ENCODE measurements at places on chromosomes 1 and 21.

DNA sequence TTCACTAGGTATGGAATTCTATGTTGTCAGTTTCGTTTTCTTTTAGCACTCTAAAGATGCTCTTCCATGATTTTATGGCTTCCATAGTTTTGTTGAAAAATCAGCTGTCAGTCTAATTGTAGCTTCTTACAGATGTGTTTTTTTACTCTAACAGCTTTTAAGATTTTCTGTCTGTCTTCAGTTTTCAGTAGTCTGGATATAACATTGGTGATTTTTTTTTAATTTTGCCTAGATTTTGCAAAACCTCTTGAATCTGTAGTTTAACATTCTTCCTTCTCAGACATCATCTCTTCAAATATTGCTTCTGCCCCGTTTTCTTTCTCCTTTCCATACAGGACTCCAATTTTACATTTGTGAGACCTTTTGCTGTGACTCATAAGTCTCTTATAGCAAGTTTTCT is 17.9 kb upstream of the DYRK1A start:
- no peak for DNase-seq

- no peak for DNase-seq
These were observed 124.8 kb upstream of the GORAB start for GRCh38 chr1:170407138-170407537.

DNA sequence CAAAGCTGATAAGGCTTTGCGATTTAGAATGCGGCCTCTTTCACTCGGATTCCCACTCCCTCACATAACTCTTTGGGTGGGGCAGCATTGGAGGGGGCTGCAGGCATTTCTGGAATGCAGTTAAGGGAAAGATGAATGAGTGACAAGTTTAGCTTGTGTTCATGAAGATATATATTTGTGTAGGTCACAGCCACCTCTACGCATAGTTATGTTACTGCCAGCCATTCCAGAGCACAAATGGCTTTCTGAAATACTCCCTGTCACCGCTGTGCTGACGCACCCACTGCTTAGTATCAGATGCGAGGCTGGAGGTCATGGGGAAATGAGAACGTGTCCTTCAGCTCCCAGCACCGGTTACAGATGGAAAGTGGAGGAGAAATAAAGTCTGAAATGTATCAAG is 54.1 kb upstream of the ATP1A1 start:
- no peak for DNase-seq

GRCh38 chr1:145955436-145955835 is 2.4 kb downstream of the LIX1L start:
- DNase-seq, result no peak

DNA sequence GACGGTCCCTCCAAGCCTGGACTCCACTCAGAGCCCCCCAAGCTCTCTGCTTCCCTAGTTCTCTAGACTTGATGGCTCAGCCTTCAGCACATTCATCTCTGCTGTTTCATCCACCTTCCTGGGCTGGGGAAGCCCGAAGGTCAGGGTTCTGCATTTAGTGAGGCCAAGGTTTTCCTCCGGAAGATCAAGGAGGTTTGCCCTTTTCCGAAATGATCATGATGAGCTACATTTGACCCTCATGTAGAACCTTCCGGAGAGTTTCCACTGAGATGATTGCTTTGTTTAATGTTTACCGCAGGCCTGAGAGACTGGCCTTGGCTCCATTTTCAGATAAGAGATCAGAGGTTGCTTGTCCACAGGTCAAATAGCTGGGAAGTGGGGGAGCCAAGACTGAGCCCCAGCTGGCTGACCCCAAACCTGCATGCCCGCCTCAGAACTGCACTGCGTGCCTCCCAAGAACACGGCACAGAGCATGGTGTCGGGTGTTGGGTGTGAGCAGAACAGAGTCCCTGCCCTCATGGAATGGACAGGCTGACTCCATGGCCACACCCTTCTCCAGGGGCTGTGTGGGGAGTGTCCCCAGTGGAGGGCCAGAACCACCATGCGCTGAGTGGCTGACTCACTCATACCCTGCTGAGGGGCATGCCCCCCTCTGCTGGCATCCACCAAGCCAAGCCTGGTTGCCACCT is 200.8 kb upstream of the TMEM51 start:
- DNase-seq, result no peak

DNA sequence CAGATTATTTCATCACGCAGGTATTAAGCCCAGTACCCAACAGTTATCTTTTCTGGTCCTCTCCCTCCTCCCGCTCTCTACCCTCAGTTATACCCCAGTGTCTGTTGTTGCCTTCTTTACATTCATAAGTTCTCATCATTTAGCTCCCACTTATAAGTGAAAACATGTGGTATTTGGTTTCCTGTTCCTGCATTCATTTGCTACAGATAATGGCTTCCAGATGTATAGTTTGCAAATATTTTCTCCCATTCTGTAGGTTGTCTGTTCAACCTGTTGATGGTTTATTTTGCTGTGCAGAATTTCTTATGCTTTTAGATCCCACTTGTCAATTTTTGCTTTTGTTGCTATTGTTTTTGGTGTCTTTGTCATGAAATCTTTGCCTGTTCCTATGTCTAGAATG is 21.1 kb upstream of the KCNH1 start:
- no peak for DNase-seq

- DNase-seq, result no peak
These were observed 9.2 kb downstream of the FCRL3 start for GRCh38 chr1:157691285-157691920.

- no peak for DNase-seq
These were observed 117.5 kb downstream of the NAV1 start for GRCh38 chr1:201656311-201657032.

DNA sequence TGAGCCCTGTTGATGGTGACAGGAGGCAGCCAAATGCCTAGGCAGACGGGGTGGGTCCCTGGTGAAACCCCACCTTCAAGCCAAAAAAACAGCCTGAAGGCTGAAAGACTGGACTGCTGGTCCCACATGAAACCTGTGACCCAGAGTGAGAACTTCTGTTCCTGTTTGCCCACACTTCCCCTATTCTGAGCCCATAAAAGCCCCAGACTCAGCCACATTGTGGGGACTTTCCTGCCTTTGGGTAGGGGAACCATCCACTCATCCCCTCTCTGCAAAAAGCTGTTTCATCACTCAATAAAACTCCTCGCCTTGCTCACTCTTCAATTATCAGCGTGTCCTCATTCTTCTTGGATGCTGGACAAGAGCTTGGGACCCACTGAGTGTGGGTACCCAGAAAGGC is 25.2 kb downstream of the HTR6 start:
- DNase-seq, result no peak

DNA sequence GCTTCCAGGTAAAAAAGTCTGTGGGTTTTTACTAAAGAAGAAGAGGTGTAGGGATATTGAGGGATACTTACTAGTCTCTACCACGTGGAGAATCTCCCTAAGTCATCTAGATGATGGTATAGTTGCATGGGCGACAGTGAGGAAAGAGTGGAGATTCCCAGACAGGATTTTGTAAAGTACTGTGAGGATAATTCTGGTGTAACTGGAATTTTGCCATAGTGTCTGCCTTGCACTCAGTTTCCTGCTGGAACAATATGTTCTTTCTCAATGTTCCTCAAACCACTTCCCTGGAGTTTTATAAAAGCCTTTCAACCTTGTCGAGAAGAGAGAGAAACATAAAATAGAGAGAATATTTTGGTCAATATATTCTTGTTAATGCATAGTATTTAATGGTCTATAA is 95.1 kb upstream of the WLS start:
- no peak for DNase-seq

DNA sequence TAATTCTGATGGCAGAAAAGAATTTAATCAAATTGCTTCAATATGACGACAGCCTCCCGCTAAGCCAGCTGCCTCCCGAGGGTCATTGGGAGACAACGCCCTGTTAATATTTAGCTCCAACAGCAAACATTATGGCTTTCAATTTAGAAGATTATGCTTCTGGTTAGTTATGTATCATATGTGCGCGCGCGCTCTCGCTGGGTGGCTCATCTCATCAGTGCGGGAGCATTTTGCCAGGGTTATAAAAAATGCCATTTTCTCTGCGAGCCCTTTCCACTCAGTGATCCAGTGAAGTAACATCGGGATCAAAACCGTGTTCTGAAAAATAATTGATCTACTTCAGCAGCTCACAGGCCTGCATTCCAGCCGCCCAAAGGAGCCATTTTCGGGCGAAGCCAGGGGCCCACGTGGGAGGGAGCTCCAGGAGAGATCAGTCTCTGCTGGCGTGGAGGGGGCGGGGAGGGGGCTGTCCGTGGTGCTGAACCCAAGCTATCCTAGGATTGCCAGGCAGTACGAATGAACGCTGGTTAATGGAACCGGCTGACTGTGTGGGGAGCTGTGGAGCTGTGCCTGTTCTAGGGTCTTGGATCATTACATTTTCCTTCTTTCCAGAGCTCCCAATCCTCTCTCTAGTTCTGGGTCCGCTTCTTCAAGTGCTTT is 219.1 kb upstream of the ZC3H12A start:
- DNase-seq, result no peak

DNA sequence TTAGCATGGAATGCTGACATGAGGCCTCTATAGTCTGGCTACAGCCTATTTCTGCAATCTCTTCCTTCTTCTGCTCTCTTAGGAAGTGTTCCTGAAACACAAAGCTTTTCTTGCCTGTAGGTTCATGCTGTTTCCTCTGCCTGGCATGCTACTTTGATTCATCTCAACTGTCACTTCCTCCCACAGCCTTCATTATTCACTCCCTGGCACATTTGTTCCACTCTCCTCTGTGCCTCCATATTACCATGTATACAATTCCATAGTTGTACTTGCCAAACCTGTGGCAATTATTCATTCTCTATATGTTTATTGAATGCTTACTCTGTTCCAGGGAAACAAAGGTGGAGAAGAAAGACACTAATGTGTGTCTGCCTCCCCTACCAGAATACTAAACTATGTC is 210.2 kb downstream of the LRRC7 start:
- no peak for DNase-seq

- no peak for DNase-seq
These were observed 17.5 kb downstream of the ADGRB2 start for GRCh38 chr1:31746687-31747086.

DNA sequence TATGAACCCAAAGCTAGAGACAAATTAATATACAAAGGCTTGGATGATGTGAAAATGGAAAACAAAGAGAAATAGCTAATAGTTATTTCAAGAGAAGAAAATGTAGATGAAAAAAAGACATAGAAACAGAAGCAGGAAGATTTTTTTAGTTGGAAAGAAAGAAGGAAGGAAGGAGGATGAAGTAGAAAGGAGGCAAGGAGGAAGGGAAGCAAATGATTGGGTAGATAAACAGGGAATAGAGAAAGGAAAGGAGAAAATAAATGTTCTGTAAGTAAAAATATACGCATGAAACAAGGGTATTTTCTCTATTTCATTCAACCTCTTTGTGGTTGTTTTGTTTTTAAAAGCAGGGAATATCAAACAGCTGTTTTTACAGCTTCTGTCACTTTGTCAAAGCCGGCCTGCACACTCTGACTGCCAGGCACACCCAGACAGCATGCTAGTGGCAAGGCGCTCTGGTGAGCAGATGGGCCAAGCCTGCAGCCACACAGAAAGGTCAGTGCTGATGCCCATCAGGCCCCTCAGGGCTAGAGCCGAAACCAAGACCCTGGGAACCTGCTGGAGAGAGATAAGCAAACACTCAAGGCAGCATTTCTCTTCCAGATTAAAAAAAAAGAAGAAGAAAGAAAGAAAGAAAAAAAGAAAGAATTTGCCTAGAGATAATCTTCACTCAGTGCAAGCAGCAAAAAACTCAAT is 72.9 kb upstream of the CTTNBP2NL start:
- DNase-seq, result no peak

DNA sequence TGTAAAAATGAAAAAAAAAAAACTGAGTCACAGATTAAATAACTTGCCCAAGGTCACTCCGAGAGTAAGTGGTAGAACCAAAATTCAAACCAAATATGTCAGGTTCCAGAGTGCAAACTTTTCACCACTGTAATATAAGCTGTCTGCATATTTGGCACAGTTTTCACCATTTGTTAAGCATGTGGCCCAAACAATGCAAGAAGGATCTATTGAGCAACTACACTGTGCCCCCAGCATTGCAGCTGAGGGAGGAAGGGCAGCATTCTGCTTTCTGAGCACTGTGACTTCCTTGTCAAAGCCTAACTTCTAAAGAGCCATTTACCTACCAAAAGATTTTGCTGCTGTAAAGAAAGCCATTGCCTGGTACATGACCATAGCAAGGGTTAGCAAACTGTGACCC is 133.4 kb downstream of the SYT2 start:
- DNase-seq, result no peak

GRCh38 chr1:53712276-53712675 is 26.7 kb downstream of the GLIS1 start:
- no peak for DNase-seq

GRCh38 chr1:33399375-33399774 is 31.5 kb downstream of the PHC2 start:
- DNase-seq, result no peak

DNA sequence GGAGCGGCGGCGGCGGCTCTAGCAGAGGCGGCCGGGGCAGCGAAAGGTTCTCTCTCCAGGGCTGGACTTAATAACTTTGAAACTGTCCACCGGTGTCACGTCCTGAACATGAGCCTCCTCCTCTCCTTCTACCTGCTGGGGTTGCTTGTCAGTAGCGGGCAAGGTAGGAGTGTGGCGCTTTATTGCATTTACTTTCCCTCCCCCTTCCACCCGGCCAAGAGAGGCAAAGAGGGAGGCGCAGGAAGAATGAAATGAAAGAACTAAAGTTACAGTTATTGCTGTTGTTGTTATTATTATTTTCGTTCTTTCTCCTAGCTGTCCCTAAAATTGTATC is 214 bp downstream of the NCAM2 start:
- no peak for DNase-seq

DNA sequence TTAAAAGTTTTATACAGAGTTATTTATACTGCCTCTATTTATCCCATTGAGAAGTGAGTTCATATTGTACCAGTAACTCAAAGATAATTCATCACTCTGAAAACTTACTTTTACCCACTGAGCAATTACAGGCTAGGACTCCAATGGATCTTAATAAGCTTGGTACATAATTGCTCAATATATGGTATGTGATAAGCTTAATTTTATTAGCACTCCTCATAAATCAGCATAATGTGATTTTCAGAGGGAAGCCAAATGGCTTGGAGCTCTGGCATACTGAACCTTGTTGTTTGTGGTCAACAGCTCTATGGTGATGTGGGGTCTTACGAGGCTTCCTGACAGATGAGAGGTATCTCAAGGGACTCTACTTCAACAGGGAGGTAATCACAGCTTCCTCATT is 26.3 kb downstream of the ADAM30 start:
- DNase-seq, result no peak

Measured in central memory CD8-positive, alpha-beta T cell (primary cell).